ENCODE measurements at places on chromosomes 1 and 21.
A peak's percentile ranks its signal among the peaks of the same experiment; 100 is the strongest.

- DNase-seq, result peak; percentile 95
These were observed 2.3 kb upstream of the BSND start for GRCh38 chr1:54996359-54996868.

DNA sequence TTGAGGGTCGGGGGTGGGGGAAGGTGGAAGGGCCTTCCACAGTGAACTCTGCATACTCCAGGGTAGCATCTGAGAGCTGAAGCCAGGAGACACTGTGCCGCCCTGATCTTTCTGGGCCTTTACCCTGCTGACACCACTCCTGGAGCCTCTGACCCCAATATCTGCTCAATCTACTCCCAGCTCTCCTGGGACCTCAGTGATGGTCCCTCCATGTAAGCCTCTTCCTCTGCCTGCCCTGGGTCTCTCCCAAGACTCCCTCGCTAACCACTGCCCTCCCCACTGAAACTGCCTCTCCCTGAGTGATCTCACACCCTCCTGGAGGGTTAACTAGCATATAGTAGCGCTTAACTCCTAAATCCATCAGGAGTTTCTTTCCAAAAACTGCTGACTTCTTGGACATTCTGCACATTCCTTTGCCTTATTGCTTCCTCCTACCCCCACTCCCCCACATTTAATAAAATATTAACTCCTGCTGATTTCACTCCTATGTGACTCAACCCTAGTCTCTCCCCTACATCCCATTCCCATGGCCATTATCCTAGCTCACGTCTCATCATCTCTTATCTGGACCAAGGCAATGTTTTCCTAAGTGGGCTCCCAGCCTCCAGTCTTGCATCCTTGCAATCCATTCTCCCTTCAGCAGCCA lies 145.6 kb downstream of the HMGB4 start:
- no peak for DNase-seq

- DNase-seq, result no peak
These were observed 61.9 kb downstream of the TIAM1 start for GRCh38 chr21:31282095-31282709.

DNA sequence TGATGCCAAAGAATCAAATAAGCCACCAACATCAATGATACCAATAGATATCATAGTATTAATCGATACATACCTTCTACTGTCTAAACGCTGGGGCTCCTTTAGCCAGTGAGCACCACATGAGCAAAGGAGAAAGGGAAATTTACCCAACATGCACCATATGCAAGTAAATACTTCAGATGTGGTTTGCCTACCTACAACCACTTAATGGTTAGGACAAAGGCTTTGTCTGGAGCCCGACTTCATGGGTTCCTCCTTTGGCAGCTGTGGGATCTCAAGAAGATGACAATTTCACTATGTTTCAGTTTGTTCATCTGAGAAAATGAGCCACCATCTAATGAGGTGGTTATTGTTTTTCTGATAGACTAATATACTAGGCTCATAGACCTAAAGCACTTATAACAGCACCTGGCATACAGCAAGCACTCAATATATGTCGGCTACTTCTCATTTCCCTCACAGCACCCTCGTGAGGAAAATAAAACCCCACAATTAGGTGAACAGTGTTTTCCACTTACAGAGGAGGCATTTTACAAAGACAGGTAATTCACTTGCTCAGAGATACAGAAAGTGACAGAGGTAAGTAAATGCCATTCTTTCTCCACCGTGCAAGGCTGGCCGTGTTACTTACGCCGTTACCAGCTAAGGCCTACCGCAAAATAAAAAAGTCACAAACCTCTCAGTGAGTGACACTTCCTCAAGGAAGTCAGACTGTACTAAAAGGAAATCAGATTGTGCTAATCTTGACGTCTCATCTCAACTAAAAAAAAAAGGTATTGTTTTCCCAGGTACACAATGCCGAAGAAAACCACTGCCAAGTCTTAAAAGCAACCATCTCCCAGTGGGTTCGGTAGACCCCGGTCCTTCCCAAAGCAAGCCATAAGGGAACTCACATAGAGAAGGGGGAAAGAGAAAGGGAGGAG lies 1.6 kb downstream of the TTC13 start:
- no peak for DNase-seq

DNA sequence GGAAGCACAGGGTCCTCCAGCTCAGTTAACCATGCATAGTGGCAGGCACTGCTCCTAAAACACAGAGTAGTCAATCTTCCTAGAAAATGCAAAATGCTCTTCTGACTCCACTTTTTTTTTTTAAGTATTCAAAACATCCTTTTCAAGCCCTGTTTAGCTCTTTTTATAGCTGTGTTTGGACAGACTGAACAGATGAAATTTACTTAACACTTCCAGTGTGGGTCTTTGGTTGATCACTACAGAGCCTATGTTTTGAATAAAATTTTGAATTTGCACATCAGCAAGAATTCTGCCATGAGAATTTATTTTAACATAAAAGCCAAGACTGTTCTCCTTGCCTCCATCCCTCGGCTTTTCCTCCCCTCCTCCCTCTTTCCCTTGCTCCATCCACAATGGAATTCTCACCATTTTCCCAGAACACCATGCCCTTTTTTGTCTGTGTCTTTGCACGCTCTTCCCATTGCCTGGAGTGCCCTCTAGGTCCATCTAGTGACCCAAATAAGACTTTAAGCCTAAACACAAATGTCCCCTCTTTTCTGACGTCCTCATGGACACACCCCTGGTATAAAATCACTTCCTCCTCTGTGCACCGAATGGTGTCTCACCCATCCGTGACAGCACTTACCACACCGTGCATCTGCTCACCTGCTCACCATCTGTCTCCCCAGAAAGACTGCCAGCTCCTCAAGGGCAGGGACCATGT lies 24.0 kb upstream of the CPT2 start:
- no peak for DNase-seq

DNA sequence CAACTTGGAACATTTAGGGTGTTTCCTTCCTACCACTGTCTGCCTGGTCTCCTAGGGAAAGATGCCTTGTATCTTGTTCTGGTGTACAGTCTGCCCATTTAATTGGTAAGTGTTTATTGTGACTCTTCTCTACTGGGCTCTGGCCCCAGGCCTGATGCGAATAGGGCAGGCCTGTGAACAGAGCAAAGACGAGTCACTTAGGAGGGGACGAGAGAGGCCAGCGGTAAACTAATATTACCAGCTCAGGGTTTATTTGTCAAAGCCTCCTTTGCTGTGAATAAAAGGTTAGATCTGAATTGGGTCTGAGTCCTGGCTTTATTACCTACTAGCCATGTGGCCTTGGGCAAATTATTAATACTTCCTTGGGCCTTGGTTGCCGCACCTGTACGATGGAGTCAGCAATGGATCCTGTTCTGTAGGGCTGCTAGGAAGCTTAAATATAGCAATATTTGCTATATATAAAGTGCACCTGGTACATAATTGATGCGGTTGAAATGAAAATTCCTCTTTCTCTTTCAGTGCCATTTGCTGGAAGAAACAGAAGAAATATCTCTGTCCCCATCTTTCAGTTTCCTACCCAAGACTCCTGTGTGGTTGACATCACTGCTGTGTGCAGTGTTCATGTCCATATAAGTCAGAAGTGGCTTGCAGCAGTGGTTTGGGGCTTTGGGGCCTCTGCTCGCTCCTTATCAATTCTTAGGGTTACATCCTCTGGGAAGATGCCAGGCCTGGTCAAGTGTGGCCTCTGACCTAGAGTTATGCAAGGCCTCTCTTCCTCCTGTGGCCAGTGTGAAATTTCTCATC lies 32.4 kb downstream of the MAPKAPK2 start:
- DNase-seq, result no peak

DNA sequence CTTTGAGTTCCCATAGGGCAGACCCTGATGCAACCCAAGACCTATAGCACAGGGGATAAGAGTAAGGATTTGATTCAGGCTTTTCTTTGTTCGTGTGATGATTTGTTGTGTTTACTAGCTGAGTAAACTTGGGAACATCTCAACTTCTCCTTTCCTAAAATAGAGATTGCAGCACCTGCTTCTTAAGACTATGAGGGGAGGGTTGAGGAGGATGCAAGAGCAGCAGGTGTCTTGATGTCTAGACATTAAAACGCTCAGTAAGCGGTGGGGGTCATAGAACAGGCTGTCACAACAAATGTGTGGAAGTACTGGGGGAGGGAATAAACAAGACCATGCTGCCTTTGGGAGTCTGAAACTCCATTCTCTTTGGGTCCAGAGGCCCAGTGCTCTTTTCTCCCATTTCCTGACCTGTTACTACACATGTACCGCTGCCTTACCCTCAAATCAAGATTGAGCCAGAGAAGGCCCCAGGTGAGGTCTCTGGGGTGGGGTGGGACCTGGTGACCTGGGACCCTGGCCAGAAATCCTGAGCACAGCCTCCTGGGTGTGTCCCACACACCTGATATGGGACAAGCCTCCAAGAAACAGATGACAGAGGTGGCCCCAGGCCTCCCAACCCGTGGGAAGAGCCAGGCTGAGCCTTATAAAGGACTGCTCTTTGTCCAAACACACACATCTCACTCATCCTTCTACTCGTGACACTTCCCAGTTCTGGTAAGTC lies at the start of gene S100A7A:
Gene S100A7A, plus strand, starts transcription at position 671 of the 721 bp plus-strand sequence. CDS start 1,563 bp downstream, outside the sequence.
- DNase-seq, result no peak

DNA sequence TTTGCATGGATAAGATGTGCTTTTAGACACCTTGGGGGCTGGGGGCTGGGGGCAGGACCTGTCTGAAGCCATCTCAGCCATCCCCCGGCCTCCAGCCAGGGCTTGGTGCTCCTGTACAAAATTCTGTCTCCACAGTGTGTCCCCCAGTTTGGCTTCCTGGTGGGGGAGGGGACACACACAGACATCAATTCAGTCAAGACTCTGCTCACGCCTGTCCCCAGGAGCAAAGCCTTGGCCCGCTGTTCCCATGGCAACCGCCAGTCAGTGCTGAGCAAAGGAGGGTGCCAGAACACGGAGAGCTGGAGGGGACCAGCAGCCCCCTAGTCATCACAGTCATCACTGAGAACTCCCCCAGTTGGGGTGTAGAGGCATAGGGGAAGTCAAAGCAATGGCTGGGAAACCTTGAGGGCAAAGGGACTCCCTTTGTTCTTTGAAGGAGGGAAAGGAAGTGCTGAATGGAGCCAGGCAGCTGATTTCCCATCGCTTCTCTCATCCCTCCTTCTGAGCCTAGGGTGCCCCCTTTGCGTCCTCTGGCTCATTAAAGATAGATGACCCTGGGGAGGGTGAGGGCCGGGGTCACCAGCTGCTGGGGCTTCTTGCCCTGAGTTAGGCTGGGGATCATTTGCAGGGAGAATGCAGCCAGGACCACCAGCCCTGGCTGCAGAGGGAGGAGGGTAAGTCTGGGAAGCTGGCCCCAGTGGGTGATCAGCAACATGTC lies 134.9 kb upstream of the IPO9 start:
- peak; percentile 52 for DNase-seq

DNA sequence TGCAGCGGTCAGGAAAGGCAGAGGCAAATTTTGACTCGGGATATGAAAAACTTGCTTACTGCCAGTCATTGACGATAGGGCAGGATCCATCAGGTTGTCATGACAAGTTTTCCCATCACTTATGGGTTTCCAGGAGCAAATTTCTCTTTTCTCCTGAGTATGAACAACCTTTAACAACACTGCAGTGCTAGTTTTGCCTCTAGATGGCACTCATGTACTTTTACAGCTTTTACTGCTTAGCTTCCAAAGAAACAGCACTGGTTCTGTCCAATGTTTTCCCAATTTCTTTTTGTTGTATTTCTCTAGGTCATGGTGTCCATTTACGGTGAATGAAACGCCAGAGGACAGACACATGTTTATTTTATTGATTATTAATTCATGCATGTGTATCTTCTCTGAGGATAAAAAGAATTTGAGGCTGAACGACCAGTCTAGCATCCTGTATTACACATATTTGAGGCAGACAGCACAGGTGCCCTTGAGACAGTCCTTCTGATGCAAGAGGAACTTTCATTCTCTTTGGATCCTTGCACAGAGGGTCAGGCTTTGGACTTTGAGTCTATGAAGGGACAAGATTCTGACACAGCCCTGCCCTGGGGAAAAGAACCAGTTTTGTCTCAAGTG lies 112.3 kb upstream of the TRABD2B start:
- peak; percentile 56 for DNase-seq

DNA sequence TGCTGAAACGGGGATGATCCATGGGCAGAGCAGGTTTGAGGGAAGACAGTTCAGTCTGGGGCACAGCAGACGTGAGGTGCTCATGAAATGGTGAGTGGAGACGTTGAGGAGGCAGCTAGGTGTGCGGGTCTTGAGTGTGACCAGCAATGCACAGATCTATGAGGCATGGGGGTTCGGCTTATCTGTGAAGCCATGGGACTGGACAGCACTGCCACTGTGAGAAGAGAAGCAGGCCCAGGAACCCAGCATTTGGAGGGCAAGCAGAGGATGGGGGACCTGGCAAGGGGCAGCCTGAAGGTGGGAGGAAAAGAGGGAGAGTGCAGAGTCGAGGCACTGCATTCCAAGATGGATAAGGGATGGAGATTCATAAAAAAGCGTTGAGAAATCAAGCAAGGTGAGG lies 8.0 kb downstream of the CSF1 start:
- DNase-seq, result no peak

DNA sequence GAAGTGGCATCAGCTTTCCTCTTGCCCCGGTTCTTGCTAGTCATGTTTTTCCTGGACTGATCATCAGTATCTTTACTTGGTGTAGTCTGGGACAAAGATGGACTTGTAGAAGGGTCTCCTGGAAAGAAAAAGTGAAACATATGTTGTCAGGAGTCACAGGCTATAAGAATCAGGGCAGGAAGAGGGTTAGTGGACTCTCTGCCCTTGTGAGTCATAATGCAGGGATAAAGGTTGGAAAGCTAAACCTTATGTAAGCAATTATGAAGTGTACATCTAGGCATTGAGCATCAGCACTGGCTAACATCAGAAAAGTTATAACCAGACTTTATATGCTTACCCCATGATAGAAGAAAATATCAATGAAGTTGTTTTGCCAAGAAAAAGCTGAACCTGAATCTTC lies 51.2 kb downstream of the XKR8 start:
- DNase-seq, result no peak

- no peak for DNase-seq
These were observed 7.7 kb upstream of the PSMD4 start for GRCh38 chr1:151246786-151247185.

DNA sequence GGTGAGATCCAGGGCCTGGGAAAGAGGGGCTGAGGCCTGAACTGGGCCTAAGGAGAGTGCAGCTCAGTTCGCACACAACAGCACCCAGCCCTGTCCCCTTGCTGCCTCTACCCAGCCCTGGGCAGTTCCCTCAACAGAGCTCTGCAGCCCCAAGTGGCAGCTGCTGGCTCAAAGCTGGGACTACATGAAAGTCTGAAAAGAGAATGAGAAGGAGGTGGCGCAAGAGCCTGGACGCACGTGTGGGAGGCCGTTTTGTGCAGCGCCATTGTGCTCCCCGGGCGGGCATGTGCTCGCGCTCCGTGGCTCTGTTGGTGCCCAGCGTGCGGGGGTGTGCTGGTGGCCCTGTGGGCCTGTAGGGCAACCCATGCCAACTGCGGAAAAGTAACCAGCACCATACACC lies 10.3 kb downstream of the GPR37L1 start:
- no peak for DNase-seq

Data from iPS-NIHi11 (cell line).